ENCODE measurements at places on chromosomes 12 and 14.

DNA sequence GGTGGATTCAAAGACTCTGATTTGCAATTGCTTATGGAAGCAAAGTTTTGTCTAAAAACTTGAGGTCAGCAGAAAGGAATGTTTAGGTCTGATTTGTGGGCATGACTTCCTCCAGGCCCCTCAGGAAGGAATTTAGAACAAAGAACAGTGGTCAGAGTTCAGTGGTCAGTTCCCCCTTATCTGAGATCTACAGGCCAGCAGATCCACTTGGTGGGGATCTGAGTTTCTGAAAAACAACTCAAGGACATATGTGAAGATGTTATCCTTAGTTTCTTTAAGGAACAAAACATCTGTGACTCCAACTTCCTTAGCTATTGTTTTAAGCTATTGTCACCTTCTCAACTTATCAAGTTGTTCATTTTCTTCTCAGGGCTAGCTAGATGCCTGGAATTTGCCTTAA, 28.0 kb upstream of the NAA30 start:
- no peak for DNase-seq

GRCh38 chr12:78490861-78491260, 373.7 kb upstream of the SYT1 start:
- DNase-seq = no peak

- DNase-seq = no peak
Measured at GRCh38 chr14:61586544-61587055, 108.7 kb upstream of the HIF1A start.

GRCh38 chr12:123973552-123974341, 732 bp downstream of the ZNF664 start:
- DNase-seq = peak; percentile 29

GRCh38 chr12:51407604-51408003, 16.4 kb upstream of the GALNT6 start:
- no peak for DNase-seq

DNA sequence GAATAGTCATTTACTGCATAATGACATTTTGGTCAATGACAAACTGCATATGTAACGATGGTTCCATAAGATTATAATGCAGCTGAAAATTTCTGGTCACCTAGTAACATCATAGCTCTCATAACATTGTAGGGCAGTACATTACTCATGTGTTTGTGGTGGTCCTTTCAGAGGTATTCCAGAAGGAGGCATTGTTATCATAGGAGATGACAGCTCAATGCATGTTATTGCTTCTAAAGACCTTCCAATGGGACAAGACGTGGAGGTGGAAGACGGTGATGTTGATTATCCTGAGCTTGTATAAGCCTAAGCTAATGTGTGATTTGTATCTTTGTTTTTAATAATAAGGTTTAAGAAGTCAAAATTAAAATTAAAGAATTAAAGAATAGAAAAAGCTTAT, 43.8 kb upstream of the TSPAN11 start:
- DNase-seq = no peak

DNA sequence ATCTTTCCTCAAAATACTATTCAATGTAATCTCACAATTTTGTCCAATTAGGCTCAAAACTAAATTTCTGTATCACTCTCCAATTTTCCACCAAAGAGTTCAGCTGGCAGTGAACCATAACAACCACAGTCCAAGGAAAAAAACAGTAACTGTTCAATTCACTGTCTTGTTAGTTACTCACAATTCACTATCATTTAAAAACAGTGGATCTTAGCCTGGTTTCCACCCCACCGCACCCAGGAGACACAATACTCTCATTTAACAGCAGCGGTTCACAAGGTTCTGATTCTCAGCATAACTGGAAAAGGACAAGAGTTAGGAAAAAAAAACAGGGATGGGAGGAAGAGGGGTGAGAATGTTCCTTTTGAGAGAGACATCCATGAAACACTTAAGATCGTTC, 40.5 kb downstream of the MED13L start:
- no peak for DNase-seq
